ENCODE measurements at places on chromosomes 7 and 10.

GRCh38 chr10:112526139-112526538 lies 79.1 kb downstream of the VTI1A start:
- no peak overlapping the region for H3K4me3 ChIP-seq
- no peak overlapping the region for H3K27ac ChIP-seq
- peaks cover 6% of the 10 kb centered on the region for H3K4me1 ChIP-seq
- H3K27me3 ChIP-seq: no peaks in the 10 kb centered on the region
- DNase-seq: no peak

DNA sequence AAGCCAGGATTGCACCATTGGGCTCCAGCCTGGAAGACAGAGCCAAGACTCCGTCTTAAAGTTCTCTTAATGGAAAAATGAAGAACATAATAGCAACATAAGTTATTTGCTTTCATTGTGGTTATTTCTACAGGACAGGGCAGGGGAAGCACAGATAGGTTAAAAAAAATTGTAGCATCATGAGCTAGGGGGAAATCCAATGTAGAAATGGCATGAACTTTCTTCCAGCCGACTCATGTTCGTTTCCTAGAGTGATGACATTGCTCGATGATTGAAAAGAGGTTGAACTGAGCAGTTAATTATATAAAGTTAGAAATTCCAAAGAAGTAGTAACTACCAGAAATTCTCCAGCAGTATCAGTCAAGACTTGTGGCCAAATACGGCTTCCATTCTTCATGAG lies 64.9 kb downstream of the DAGLB start:
- H3K36me3 ChIP-seq: peaks cover 2% of the 10 kb centered on the region
- no peak for DNase-seq
- H3K4me1 ChIP-seq: peaks cover 70% of the 10 kb centered on the region
- H3K4me3 ChIP-seq: peak overlapping the region; percentile 28
- H3K27ac ChIP-seq: no peak overlapping the region

GRCh38 chr7:38798552-38799267 lies 110.3 kb downstream of the VPS41 start:
- peaks cover 3% of the 10 kb centered on the region for H3K4me1 ChIP-seq
- H3K36me3 ChIP-seq: no peaks in the 10 kb centered on the region
- H3K27me3 ChIP-seq: no peaks in the 10 kb centered on the region
- H3K27ac ChIP-seq: no peak overlapping the region
- no peak overlapping the region for H3K4me3 ChIP-seq

GRCh38 chr7:42661312-42661711 lies 250.6 kb downstream of the C7orf25 start:
- DNase-seq: no peak
- H3K27me3 ChIP-seq: no peaks in the 10 kb centered on the region
- H3K4me1 ChIP-seq: no peaks in the 10 kb centered on the region
- no peak overlapping the region for H3K4me3 ChIP-seq

DNA sequence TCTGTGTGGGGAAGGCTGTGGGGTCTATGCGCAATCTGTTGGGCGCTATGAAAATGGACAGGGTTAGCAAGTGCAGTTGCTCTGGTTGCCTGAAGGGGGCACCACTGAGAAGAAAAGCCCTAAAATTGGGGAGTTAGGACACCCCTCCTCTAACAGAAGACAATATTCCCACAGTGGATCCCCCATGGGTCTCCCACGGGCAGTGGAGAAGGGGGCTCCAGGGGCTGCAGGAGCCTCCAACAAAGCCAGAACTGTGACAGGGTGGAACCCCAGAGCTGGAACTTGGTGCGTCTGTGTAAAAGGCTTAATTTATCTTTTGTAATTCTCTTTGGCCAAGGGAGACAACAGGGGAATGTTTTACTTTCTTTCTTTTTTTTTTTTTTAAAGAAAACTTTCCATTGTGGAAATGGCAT lies 12.5 kb upstream of the COL13A1 start:
- H3K4me1 ChIP-seq: peaks cover 10% of the 10 kb centered on the region
- H3K4me3 ChIP-seq: no peak overlapping the region
- H3K27me3 ChIP-seq: no peaks in the 10 kb centered on the region
- peak overlapping the region; percentile 74 for H3K27ac ChIP-seq

- H3K27me3 ChIP-seq: no peaks in the 10 kb centered on the region
- no peak overlapping the region for H3K4me3 ChIP-seq
- H3K4me1 ChIP-seq: no peaks in the 10 kb centered on the region
Measured at GRCh38 chr7:85641331-85641730, 454.5 kb upstream of the SEMA3D start.

- no peak overlapping the region for H3K27ac ChIP-seq
- peak overlapping the region; percentile 73 for H3K4me3 ChIP-seq
- no peaks in the 10 kb centered on the region for H3K36me3 ChIP-seq
- peaks cover 4% of the 10 kb centered on the region for H3K4me1 ChIP-seq
- no peaks in the 10 kb centered on the region for H3K27me3 ChIP-seq
- DNase-seq: no peak
Measured at GRCh38 chr7:101743241-101743994, 74.0 kb upstream of the CUX1 start.

- H3K4me3 ChIP-seq: no peak overlapping the region
- no peaks in the 10 kb centered on the region for H3K36me3 ChIP-seq
- peak overlapping the region; percentile 91 for H3K27ac ChIP-seq
- peaks cover 60% of the 10 kb centered on the region for H3K4me1 ChIP-seq
Measured at GRCh38 chr10:69358148-69358795, 58.4 kb downstream of the TACR2 start.

GRCh38 chr7:113968713-113969112 lies 49.9 kb upstream of the PPP1R3A start:
- no peaks in the 10 kb centered on the region for H3K27me3 ChIP-seq
- H3K4me1 ChIP-seq: no peaks in the 10 kb centered on the region
- no peaks in the 10 kb centered on the region for H3K36me3 ChIP-seq
- H3K27ac ChIP-seq: no peak overlapping the region
- H3K4me3 ChIP-seq: no peak overlapping the region

DNA sequence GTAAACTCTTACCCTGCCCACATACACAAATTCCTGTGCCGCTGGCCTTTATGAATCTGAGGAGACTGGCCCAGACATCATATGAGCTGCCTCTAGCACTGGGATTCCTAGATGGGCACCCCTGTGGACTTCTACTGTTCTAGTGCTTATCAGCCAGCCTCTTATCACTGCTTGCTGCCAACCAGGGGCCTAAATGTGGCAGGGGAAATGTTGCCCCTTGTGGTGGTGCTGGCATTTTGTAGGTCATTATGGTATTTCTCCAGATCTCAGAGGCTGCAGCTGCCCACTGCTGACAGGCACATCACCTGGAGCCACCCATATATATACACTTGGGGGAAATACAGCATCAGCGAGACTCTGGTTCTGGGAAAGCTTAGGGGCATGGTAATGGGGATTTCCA lies 5.4 kb downstream of the SFR1 start:
- no peak overlapping the region for H3K4me3 ChIP-seq
- H3K27ac ChIP-seq: no peak overlapping the region
- no peaks in the 10 kb centered on the region for H3K27me3 ChIP-seq
- no peak for DNase-seq
